Muscle of arm (tissue), 14 donors: ENCODE measurements at places on chromosomes 2 and 18.

GRCh38 chr2:241050624-241051577, 51.2 kb downstream of the MTERF4 start:
- DNase-seq, result no peak

- no peak for DNase-seq
These were observed 107.9 kb upstream of the ATL2 start for GRCh38 chr2:38484957-38485356.

DNA sequence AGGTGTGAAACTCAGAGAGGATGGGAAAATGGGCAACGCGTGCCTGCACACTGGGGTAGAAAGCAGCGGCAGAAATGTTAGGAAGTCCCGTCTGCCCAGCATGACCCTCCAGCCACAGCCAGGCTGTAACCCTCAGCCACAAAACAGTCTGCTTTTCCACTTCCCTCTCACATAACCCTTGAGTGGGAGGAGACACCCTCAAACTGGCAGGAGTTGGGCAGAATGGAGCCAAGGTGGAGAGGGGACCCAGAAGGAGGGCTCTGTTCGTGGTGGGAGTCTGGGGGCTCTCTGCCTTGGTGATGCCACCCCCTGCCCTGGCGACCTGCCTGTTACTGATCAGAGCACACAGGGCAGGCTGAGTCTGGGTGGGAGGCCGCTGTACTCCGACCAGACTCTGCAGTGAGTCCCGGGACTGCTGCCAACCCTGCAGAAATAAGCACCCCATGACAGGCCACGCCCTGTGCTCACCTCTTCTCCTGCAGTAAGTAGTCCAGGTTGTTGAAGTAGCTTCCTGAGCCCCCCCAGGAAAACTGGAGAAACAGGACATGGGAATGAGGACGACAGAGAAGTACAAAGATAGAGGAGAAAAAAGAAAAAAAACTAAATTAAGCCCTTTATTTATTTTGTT, 16.0 kb downstream of the FAM178B start:
- no peak for DNase-seq

- DNase-seq, result no peak
These were observed 81.2 kb downstream of the ADD2 start for GRCh38 chr2:70686577-70687460.

GRCh38 chr2:27636766-27637165, 7.9 kb downstream of the GPN1 start:
- DNase-seq, result no peak

- DNase-seq, result no peak
These were observed 836.0 kb upstream of the CDH2 start for GRCh38 chr18:29012883-29013465.

DNA sequence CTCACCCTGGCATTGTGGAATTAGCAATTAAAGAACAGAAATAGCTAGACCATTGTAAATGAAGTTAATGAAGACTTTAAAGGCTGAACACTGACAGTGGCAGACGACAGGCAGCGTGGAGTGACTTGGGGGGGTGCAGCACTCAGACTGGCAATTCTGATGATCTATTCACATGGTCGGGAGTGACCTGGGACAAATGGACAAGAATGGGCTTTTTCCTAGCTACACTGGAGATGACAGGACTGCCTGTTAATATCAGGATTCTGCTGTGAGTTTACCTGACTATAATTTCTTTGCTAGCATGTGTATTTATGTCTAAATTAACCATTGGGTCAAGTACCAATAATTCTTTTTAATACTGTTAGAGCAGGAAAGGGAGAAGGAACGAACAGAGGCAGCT, 199.6 kb downstream of the FBXO15 start:
- DNase-seq, result no peak

DNA sequence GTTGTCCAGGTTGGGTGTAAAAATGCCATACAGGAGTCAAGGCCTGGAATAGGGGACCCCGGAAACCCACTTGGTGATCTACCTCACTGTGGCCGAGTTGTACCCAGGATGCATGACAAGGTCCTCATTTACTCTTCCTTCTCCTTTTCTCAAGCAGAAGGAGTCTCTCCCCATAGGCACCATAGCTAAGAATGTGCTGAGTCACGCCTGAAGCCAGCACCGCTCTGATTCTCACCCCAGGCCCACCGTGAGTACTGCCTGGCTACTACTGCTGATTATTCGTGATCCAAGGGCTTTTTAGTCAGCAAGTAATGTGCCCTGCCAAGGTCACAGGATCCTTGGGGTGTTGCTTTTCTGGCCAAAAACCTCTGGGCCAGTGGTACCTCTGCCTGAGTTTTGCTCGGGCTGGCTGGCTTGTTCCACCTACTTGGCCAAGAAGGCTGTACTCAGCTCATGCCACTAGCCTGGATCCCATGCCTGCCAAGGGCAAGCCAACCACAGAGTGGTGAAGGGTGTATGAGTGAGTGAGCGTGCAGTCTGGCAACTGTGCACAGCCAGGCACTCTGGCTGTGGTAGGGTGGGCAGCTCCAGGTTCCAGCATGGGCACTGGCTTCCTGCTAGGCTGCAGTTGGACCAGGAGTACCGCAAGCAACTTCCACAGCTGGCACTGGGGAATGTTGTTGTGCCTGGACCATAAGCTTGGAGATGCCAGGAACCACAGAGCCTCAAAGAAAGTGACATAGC, 650.1 kb upstream of the VRK2 start:
- DNase-seq, result no peak

DNA sequence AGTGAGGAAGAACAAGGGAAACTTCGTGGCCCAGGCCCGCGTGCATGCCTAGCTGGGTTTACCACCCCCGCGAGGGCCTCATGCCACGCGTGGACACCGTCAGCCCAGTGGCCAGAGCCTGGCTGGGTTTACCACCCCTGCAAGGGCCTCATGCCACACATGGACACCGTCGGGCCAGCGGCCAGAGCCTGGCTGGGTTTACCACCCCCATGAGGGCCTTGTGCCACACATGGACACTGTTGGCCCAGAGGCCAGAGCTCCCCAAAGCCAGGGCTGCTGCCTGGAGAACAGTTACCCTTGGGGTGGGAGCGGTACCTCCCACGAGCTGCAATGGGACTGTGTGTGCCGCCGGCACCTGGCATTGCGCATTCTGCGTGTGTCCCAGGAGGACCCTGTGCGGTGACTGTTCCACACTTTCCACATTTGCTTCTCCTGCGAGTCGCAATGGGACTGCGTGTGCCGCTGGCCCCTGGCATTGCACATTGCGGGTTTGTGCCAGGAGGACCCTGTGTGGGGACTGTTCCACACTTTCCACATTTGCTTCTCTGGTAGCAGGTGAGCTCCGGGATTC, 105.6 kb upstream of the CTDP1 start:
- DNase-seq, result no peak

- DNase-seq, result no peak
These were observed 98.7 kb upstream of the SLC66A3 start for GRCh38 chr2:11056614-11057013.

DNA sequence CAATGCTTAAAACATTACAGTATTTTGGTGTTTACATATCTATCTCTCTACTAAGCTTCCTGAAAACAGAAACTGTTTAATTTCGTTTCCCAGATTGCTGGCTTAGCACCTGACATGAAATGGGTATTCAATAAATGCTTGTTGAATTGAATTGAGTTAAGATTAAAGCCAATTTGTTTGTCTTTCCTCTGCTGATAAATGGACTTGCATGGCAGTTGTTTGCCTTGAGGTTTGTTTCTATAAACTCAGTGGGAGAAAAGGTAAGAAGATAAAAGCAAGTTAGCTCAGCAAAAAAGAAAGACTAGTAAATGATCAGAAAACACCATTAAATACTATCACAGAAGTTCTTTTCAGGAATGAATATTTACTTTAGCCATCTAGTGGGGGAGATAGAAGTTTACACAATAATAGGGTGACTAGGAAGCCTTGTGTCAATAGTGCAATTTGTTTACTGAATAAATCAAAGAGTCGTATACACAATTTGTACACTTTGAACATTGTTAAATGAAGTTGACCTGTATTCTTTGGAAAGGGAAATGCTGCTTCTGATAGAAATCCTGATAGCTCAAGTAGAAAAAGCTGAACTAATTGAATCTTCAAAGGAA, 754.5 kb upstream of the FAM98A start:
- DNase-seq, result no peak
